Psoas muscle (tissue), 8 donors: ENCODE measurements at places on chromosomes 2 and 18. TPM values are rescaled to one million over a fixed set of nuclear protein-coding genes. Genes with fewer than 3 reads are reported as not detected.

Gene UGT1A5
- not detected for polyA plus RNA-seq

DNA sequence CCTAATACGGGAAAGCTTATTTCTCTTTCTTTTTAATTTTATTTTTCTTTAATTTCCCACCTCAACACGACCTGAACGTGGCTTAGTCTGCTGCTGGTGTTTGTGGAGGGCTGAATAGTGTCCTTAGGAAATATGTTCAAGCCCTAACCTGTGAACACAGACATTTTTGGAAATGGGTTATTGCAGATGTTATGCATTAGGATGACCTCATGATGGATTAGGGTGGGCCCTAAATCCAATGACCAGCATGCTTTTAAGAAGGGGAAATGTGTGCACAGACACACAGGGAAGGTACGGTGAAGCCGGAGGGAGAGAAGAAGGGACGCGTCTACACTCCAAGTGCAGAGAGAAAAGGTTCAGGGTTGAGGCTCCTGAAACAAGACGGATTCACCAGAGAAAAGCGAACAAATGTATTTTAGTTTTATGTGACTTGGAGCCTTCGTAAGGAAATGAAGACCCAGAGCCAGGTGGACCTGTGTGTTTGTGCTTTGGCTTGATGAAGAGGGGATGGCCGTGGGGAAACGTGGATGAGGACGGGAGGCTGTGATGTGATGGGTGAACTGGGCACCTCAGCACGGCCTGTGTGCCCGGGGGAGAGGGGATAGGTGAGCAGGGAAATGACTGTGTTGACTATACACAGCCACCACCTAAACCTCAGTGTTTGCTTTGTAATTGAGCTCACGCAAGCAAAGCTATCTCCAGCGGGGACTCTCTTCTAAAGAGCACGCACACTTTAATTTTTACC is 37.5 kb downstream of the RTP5 start:
- no peaks in the 10 kb centered on the region for H3K36me3 ChIP-seq
- H3K4me1 ChIP-seq = no peaks in the 10 kb centered on the region
- H3K4me3 ChIP-seq = no peak overlapping the region
- no peaks in the 10 kb centered on the region for H3K27me3 ChIP-seq
- no peak overlapping the region for H3K27ac ChIP-seq

Gene GREB1L
- 0.59 TPM for polyA plus RNA-seq

Gene ARHGEF4
- 0.63 TPM for polyA plus RNA-seq

- H3K27me3 ChIP-seq = no peaks in the 10 kb centered on the region
- no peaks in the 10 kb centered on the region for H3K4me1 ChIP-seq
- no peak overlapping the region for H3K27ac ChIP-seq
- no peak for DNase-seq
- H3K36me3 ChIP-seq = no peaks in the 10 kb centered on the region
Observed at GRCh38 chr2:32805104-32806095, 141.4 kb upstream of the LTBP1 start.

DNA sequence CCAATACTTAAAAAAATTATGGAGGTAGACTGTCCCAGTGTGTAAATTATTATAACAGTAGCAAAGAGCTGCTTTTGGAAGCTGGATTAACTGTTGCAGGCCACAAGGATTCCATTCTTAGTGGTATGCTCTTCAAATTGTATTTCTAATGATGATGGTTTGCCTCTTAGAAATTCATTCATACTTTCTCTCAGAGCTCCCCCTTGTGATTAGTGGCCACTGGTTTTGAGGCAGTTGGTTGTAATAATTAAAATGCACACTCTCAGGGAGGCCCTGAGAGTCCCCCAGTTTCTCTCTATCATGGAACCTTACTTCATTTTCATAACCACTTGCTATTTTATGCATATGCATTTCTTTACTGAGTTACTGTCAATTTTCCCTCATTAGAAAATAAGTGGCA is 122.5 kb downstream of the PLA2R1 start:
- H3K4me1 ChIP-seq = no peaks in the 10 kb centered on the region
- no peaks in the 10 kb centered on the region for H3K36me3 ChIP-seq
- DNase-seq = no peak
- no peak overlapping the region for H3K4me3 ChIP-seq
- no peaks in the 10 kb centered on the region for H3K27me3 ChIP-seq
- no peak overlapping the region for H3K27ac ChIP-seq

Gene RAB12
- polyA plus RNA-seq = 111 TPM

DNA sequence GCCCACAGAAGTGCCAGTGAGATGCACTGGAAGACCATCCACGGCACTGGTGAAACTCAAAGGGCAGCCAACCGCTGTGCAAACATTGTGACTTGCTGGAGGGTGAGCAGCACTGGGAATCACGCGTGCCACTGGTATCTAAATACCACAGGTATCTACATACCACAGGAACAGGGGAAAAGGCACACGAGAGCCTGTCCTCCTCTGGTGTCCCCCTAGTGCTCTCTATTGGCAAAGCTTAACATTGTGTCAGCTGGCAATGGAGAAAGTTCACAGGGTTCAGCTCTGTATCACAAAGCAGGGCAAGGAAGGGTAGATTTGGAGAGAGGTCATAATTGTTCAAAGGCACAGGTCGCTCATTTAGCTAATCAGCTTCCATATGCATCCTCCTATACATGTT is 12.6 kb upstream of the SEC11C start:
- no peaks in the 10 kb centered on the region for H3K4me1 ChIP-seq
- peaks cover 6% of the 10 kb centered on the region for H3K27me3 ChIP-seq
- H3K36me3 ChIP-seq = no peaks in the 10 kb centered on the region
- H3K4me3 ChIP-seq = no peak overlapping the region
- DNase-seq = no peak

GRCh38 chr2:99845296-99845695 is 297.1 kb downstream of the AFF3 start:
- DNase-seq = no peak
- H3K4me3 ChIP-seq = no peak overlapping the region
- no peaks in the 10 kb centered on the region for H3K36me3 ChIP-seq
- H3K27ac ChIP-seq = no peak overlapping the region

Gene QPCT
- 1.0 TPM for polyA plus RNA-seq

GRCh38 chr2:108330979-108331378 is 42.3 kb downstream of the SULT1C2 start:
- H3K27ac ChIP-seq = no peak overlapping the region
- no peaks in the 10 kb centered on the region for H3K4me1 ChIP-seq
- no peak overlapping the region for H3K4me3 ChIP-seq
- no peaks in the 10 kb centered on the region for H3K36me3 ChIP-seq
- no peak for DNase-seq

Gene MYO3B
- not detected for polyA plus RNA-seq

DNA sequence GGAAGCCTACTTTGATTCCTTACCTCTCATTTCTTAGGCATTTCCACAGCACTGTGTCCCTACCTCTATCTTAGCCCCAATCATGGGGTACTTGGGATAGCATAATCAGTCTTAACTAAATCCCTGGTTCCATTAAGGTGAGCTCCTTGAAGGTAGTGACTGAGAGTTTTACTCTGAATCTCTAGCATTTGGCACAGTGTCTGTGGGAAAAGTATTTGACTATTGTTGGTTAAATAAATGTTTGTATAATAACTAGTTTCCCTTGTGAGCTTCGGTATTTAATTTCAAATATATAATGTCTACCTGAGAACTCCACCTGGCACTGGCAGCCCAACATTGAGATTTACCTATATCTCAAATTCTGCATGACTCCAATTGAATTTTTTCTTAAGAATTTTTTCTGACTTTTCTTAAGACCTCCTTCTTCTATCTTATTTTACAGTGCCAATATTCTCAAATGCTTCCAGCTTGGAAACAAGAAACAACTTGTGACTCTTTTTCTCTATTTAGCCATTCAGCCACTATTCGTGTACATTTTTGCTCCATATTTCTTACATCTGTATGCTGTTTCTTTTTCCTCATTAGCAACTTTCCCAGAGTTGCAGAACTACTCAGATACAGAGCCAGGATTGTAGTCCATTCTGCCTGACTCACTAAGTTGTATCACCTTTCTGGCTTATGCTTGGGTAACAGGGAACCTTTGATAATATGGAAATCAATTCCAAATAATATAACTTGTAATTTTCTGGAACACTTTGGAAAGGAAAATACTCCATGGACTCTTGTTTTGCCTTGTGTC is 214.0 kb upstream of the NT5C1B start:
- DNase-seq = no peak
- no peak overlapping the region for H3K4me3 ChIP-seq
- no peak overlapping the region for H3K27ac ChIP-seq
- no peaks in the 10 kb centered on the region for H3K4me1 ChIP-seq
- no peaks in the 10 kb centered on the region for H3K27me3 ChIP-seq

DNA sequence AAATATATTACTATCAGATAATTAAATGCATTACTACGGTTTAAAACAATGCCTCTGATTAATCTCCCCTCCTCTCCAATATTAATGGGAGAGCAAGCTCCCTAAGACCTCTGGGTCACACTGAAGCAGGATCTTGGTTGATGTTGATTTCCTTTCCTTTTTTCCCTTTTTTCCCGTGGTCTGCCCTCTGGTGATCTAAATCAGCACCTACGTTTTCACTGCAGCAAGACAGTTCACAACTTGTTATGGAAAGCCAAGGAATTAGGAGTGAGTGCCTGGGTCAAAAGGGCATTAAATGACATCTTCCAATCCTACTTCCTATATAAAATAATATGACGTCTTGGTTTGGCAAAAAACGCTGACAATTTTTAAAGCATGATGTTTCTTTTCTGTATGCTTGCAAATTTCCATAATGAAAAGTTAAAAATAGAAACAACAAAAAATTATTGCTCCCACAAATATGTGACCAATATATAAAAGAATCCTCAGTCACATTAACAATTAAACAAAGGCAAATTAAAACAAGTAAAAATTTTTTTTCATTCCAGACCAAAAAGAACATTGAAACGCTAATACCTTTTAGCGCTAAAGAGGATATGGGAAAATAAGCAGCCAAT is 7.9 kb upstream of the CFAP36 start:
- no peaks in the 10 kb centered on the region for H3K27me3 ChIP-seq
- H3K36me3 ChIP-seq = no peaks in the 10 kb centered on the region
- no peak overlapping the region for H3K27ac ChIP-seq
- no peak overlapping the region for H3K4me3 ChIP-seq
- no peak for DNase-seq

GRCh38 chr2:135050684-135051083 is 1.4 kb upstream of the RAB3GAP1 start:
- H3K36me3 ChIP-seq = no peaks in the 10 kb centered on the region
- no peak overlapping the region for H3K4me3 ChIP-seq
- peak overlapping the region; percentile 27 for H3K27ac ChIP-seq
- no peaks in the 10 kb centered on the region for H3K27me3 ChIP-seq

GRCh38 chr2:54584598-54584997 is 128.5 kb downstream of the SPTBN1 start:
- H3K4me1 ChIP-seq = peaks cover 59% of the 10 kb centered on the region
- no peak overlapping the region for H3K27ac ChIP-seq
- no peak overlapping the region for H3K4me3 ChIP-seq
- no peaks in the 10 kb centered on the region for H3K27me3 ChIP-seq
- no peak for DNase-seq
- H3K36me3 ChIP-seq = no peaks in the 10 kb centered on the region

GRCh38 chr2:214578442-214578841 is 167.6 kb downstream of the VWC2L start:
- DNase-seq = no peak
- H3K27ac ChIP-seq = no peak overlapping the region
- no peaks in the 10 kb centered on the region for H3K36me3 ChIP-seq
- no peaks in the 10 kb centered on the region for H3K4me1 ChIP-seq

- H3K27ac ChIP-seq = no peak overlapping the region
- no peaks in the 10 kb centered on the region for H3K27me3 ChIP-seq
- DNase-seq = no peak
- no peak overlapping the region for H3K4me3 ChIP-seq
- no peaks in the 10 kb centered on the region for H3K36me3 ChIP-seq
- peaks cover 21% of the 10 kb centered on the region for H3K4me1 ChIP-seq
Observed at GRCh38 chr2:224027931-224028330, 11.2 kb downstream of the SERPINE2 start.

- DNase-seq = no peak
- no peaks in the 10 kb centered on the region for H3K4me1 ChIP-seq
- H3K27ac ChIP-seq = no peak overlapping the region
- H3K27me3 ChIP-seq = no peaks in the 10 kb centered on the region
Observed at GRCh38 chr18:73563901-73564472, 583.6 kb downstream of the FBXO15 start.

GRCh38 chr2:238947920-238948710 is 100.2 kb downstream of the TWIST2 start:
- no peaks in the 10 kb centered on the region for H3K36me3 ChIP-seq
- H3K4me1 ChIP-seq = no peaks in the 10 kb centered on the region
- H3K27me3 ChIP-seq = peaks cover 6% of the 10 kb centered on the region
- H3K27ac ChIP-seq = no peak overlapping the region
- DNase-seq = no peak

GRCh38 chr2:201432038-201432620 is 19.1 kb downstream of the TRAK2 start:
- H3K4me1 ChIP-seq = peaks cover 33% of the 10 kb centered on the region
- no peaks in the 10 kb centered on the region for H3K27me3 ChIP-seq
- peak overlapping the region; percentile 16 for H3K4me3 ChIP-seq
- H3K27ac ChIP-seq = peak overlapping the region; percentile 34
- H3K36me3 ChIP-seq = no peaks in the 10 kb centered on the region
- DNase-seq = no peak

GRCh38 chr2:235937087-235937486 is 231.1 kb downstream of the GBX2 start:
- H3K4me1 ChIP-seq = no peaks in the 10 kb centered on the region
- no peak overlapping the region for H3K4me3 ChIP-seq
- no peaks in the 10 kb centered on the region for H3K27me3 ChIP-seq
- no peak for DNase-seq
- H3K27ac ChIP-seq = no peak overlapping the region

GRCh38 chr18:36427369-36427768 is 129.9 kb downstream of the FHOD3 start:
- H3K36me3 ChIP-seq = no peaks in the 10 kb centered on the region
- no peak overlapping the region for H3K4me3 ChIP-seq
- peaks cover 9% of the 10 kb centered on the region for H3K4me1 ChIP-seq
- DNase-seq = no peak

DNA sequence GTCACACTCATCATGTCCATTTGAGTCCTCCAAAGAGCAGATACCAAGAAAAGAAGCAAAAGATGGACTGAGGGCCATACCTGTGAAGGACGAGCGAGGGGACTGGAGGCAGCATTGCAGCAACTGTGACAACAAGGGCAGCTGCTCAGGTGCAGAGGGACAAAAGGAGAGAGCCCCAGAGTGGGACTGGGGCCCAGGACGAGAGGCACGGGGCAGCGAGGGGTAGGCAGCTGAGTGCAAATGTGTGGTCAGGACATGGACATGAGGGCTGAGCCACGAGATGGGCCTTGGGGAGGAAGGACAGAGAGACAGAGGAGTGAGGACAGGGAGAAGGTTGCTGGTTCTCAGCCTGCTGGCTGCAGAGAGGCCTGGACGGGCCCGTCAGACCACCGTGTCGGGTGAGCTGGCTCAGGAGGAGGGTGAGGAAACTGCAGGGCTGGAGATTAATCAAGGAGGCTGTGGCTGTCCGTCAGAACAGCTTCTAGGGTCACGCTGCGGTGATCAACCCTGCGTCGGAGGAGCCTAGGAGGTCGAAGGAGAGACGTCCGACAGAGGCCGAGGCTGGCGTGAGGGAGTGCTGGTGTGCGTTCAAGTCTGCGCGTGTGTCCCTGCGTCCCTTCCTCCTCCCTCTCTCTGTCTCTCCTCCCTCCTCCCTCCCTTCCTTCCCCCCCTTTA is 206.8 kb upstream of the HDAC4 start:
- H3K27me3 ChIP-seq = no peaks in the 10 kb centered on the region
- H3K27ac ChIP-seq = no peak overlapping the region
- H3K4me3 ChIP-seq = no peak overlapping the region
- H3K4me1 ChIP-seq = no peaks in the 10 kb centered on the region
- no peak for DNase-seq

- peaks cover 29% of the 10 kb centered on the region for H3K4me1 ChIP-seq
- peaks cover 11% of the 10 kb centered on the region for H3K27me3 ChIP-seq
- no peaks in the 10 kb centered on the region for H3K36me3 ChIP-seq
- no peak for DNase-seq
- peak overlapping the region; percentile 63 for H3K4me3 ChIP-seq
- H3K27ac ChIP-seq = no peak overlapping the region
Observed at GRCh38 chr2:15940661-15941480, 521 bp downstream of the MYCN start.

Gene POTEI
- not detected for polyA plus RNA-seq
